Nucleus accumbens (tissue), 56 donors: ENCODE measurements at places on chromosomes 11 and 22.

DNA sequence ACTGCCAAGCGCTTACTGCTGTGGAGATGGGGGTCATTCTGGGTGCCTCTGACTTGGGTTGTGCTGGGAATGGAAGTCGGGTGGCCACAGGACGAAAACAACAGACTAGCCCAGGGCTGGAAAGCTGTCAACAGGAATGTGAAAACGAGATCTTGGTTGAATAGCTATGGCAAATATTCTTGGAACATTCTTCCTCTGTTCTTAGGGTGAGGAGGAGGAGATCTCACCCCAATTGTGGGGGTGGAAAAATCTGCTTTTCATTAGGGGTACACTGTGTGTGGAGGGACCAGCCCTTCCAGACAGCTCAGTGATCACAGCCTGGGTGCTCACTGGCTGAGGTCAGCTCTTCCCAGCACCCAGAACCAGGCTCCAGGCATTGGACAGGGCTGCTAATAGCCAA, 52.0 kb upstream of the PRSS23 start:
- DNase-seq: no peak

- no peak for DNase-seq
Observed at GRCh38 chr22:37232140-37232998, 11.7 kb downstream of the RAC2 start.

GRCh38 chr11:58856806-58857205, 12.3 kb upstream of the GLYATL2 start:
- no peak for DNase-seq

DNA sequence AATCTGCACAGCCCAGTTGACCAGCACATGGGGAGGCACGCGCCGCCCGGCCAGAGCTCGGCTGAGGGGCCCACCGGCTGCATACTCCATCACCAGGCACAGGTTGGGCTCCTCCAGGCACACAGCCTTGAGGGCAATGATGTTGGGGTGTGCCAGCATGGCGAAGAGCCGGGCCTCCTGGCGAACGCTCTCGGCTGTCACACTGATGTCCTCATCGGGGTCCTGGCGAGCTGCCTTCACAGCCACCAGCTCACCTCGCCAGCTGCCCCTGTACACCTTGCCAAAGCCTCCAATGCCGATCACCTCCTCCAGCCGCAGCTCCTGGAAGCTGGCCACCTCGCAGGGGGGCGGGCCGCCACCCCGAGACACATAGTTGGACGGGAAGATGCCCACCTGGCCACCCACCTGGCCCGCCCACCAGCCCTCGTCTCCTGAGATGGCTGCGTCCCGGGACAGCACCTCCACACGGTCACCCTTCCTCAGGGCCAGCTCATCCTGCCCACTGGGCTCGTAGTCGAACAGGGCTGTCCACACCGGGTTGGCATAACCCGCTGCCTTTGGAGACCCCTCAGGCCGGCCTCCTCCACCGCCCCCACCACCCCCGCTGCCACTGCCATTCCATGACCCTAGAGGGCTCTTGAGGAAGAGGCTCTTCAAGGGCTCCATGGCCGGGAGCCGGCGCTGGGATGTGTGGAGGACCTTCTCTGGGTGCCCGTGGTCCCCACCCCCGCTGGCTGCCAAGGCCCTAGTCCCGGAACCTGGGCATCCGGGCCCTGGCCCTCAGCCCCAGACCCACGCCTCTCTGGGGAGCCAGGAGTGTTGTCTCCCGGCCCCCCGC, 711 bp downstream of the MAP3K11 start:
- DNase-seq: no peak

DNA sequence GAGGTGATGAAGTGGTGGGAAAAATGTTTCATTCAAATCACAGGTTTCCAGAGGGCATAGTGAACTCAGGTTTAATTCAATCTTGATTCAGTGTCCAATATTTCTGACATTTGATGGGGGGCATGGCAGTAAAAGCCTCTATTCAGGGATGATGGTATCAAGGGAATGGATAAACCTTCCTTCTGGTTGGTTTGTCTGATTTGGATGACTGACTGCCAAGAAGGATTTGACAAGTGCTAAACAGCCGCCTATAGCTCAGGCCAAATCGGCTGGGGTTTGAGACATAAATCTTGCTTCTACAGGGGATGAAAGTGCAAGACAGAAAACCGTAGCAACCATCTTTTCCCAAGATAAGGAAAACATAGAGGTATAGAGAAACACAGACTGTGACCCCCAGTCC, 121.8 kb upstream of the C11orf87 start:
- DNase-seq: no peak

- DNase-seq: peak; percentile 69
Observed at GRCh38 chr22:30028731-30029130, 51.5 kb upstream of the HORMAD2 start.

DNA sequence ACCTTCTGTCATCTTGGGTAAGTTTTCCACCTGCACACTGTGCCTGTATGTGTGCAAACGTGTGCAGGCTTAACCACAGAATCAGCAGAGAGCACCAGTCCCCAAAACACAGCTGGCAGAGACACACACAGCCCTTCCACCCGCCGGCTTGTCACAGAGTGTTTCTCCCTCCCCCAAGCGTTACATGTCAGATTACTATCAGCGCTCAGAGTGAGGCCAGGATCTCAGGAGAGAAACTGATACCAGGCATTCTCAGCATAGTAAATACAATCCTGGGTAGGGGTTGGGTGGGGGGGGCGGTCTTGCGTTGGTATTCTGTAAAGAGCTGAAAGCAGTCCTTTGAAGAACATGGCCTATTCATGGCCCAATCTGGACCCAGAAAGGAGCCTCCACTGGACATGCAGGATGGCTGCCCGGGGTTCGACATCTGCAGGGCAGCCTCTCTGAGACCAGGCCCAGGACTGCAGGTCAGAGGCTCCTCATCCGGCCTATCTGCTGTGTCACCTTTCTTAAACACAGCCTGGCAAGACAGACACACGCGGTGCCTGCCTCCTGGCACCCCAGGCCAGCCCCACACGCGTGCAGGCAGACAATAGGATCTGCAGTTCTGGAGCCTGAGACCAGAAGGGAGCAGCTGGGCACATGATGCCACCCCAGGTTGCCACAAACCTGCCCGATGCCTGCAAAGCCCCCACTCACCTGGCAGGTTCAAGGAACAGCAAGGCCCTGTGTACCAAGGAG, 1.7 kb downstream of the OSBPL5 start:
- DNase-seq: peak; percentile 51

DNA sequence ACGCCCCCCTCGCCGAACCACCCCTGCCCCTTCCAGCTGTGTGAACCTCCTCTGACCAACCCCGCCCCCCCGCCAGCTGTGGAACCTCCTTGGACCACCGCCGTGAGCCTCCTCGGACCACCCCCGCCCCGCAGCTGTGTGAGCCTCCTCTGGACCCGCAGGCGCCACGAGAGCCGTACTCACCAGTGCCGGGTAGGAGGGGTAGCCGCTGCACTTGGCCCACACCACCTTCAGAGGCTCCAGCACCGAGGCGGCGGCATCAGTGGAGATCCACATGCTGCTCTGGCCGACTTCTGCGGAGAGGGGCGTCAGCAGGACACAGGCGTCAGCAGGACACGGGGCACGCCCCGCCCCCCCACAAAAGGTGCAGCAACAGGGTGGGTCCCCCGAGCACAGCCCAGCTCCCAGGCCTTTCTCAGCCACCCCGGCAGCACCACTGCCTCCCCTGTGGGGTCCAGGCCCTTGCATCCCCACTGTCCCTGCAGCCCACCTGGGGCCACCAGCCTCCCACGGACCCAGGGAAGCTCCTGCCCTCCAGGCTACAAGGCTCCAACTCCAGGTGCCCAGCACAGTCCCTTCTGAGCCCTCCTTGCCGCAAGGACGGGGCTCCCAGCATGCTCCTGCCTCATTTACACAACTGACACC, 51.7 kb downstream of the BRD1 start:
- DNase-seq: no peak

GRCh38 chr22:33803371-33804282, 116.6 kb downstream of the LARGE1 start:
- DNase-seq: no peak

GRCh38 chr11:86702220-86702983, 30.0 kb upstream of the ME3 start:
- no peak for DNase-seq

- DNase-seq: no peak
Observed at GRCh38 chr11:5153574-5154431, 754 bp downstream of the OR52A1 start.

GRCh38 chr11:75272821-75273301, 32.3 kb downstream of the TPBGL start:
- no peak for DNase-seq

DNA sequence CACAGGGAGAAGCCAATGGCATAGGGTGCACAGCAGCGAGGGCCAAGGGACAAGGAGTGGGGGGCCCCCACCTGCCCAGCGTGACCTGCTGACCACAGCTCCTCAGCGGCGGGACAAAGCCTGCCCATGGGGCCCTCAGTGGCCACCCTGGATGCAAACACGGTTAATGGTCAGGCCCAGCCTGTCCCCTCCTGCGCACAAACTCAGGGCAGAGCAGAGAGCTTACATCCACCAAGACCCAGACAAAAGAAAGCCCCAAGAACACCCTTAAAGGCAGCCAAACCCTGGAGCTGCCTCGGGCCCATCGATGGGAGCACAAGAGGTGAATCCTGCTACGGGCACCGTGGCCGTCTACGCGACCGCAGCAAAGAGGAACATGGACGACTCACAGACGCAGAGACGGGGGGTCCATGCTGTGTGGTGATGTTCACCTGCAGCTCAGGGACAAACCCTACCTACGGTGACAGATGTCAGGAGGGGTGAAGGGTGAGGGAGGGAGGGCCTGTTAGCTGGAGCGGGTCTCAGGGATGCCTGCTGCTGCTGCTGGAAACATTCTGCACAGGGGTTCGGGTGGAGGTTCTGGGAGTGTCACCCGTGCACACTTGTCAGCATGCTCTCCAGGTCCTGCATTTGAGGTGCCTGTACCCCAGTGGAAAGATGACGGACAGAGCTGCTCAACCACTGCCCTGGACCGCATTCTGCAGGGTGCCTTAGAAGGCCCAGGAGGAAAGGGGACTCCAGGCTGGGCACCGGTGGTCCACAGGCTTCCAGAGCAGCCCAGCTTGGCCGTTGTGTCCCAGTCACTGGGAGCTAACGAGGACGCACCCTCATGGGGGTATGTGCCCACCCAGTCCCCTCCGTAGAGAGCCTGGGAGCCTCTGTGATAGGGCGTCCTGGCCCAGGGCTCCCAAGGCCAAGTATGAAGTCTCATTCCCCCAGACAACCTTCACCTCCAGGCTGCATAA, 11.6 kb downstream of the ASCL2 start:
- DNase-seq: no peak

DNA sequence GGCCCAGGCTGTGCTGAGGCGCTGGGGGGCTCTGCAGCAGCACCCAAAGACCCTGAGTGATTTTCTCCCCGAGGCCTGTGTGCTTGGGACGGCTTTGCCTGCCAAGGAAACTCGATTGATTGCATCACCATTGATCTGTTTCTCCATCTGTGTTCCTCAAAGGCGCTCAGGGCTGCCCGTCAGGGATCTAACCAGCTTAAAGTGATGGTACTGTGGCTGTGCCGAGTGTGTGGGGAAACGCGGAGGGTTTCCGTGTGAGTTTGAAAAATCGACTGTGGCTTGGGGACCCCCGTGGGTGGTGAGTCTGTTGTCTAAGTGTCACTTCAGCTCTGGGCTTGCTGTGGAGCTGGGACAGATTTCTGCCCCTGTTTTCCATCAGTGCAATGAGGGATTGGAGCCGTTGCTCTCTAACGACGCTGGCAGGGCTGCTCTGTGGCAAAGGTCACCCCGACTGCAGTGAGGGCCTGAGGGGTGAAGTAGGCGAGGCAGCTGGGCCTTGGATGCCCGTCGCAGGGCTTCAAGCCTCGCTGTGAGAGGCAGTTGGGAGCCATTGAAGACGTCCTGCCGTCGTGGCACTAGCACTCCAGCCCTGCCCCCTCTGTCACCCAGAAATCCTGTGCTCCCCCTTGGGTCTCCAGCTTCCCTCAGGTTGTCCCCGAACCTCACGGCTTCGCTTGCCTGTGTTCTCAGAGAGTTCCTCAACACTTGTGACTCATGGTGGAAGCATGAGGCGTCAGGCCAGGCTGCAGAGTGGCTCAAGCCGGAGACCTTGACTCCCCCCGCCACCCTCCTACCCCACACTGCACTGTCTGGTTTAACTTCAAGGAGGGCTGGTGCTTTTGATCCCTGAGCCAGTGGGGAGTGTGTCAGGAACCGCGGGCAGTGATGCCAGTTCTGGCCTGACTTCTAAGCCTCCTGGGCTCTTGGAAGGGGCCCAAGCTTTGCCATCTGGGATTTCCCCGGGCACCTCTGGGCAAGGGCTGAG, 21.8 kb downstream of the CACNA1I start:
- no peak for DNase-seq

- DNase-seq: no peak
Observed at GRCh38 chr11:63532799-63533475, 3.7 kb upstream of the PLAAT4 start.

GRCh38 chr11:74784234-74784633, 35.6 kb downstream of the RNF169 start:
- no peak for DNase-seq

DNA sequence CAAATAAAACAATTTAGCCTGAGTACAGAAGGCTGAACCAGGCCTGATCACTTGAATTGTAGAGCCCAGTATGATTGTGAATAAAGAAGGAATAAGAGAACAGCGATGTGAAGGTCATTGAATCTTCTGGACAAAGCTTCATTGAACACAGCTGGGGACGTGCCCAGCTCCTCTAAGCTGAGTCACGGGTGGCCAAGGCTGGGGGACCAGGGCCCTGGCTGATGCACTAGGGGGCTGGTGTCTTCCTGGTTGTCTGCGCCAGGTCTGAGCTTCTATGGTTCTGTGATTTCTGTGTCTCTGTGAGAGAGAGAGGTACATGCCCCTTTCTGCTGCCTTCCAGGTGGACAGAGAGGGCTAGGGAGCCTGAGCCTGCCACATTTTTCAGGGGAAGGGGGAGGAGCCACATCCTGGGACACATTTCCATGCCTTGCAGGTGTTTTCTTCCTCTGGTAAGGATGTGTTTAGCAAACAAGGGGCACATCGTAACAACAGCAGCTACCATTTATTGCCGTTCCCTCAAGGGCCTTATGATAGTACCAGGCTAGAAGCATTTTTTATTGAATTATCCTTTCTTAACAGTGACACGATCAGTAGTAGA, 135.7 kb downstream of the C11orf91 start:
- DNase-seq: no peak

DNA sequence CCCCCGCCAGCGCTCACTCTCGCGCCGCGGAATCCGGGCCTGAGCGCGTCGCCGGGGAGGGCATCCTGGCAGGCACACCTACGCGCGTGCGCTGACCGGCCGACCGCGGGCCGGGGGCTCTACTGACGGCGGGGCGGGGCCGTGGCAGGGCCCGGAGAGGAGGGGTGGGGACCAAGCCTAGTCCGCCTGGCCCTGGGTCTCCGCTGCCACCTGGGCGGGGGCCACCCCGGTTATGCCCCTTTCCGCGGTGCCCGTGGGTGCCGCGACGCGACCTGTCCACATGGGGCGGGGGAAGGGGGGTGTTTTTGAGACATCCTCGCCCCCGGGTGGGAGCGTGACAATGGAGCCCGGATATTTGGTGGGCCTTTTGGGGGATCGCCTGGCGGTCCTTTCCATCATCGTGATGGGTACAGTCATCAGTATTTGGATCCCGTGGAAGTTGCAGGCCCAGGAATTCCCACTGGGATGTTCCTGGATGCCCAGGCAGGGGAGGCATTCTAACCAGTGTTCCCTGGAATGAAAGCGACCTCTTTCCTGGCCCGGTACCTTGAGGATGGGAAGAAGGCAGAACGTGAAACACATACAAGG, 2.2 kb downstream of the NCAM1 start:
- DNase-seq: peak; percentile 30

- no peak for DNase-seq
Observed at GRCh38 chr11:8721609-8722500, 39.3 kb downstream of the RPL27A start.

- DNase-seq: no peak
Observed at GRCh38 chr22:46172522-46173110, 22.3 kb downstream of the PPARA start.

GRCh38 chr11:129145276-129145675, 46.8 kb downstream of the ARHGAP32 start:
- DNase-seq: no peak
